ENCODE measurements at places on chromosomes 11 and 22. TPM values are rescaled to one million over a fixed set of nuclear protein-coding genes. Genes with fewer than 3 reads are reported as not detected.
A peak's percentile ranks its signal among the peaks of the same experiment; 100 is the strongest.

DNA sequence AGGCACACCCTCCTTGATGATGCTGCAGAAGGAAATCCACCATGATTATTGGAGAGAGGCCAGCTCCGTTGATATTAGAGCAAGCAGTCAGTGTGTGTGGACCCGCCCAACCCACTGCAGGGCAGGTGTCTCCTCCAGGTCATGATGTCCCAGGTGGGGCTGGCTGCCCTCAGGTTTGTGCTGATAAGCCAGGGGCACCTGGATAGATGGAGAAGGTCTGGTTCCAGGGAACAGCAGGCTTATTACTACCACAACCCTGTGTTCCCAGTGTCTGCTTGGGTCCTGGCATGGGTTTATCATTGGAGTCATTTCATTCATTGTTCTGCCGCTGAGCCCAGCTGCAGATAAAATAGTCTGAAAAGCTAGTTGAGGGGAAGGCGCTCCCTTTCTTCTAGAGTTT, 181.1 kb upstream of the NECTIN1 start:
- no peak for DNase-seq

- DNase-seq: peak; percentile 93
Measured at GRCh38 chr11:71342951-71343827, 90.8 kb upstream of the SHANK2 start.

- no peak for DNase-seq
Measured at GRCh38 chr22:40685406-40685805, 6.1 kb downstream of the MCHR1 start.

GRCh38 chr11:60594998-60595642, 79.9 kb downstream of the MS4A13 start:
- peak; percentile 37 for DNase-seq

The HTATIP2 gene
- 52.5 TPM for total RNA-seq

- no peak for DNase-seq
Measured at GRCh38 chr22:47049078-47049624, 286.7 kb downstream of the TBC1D22A start.

DNA sequence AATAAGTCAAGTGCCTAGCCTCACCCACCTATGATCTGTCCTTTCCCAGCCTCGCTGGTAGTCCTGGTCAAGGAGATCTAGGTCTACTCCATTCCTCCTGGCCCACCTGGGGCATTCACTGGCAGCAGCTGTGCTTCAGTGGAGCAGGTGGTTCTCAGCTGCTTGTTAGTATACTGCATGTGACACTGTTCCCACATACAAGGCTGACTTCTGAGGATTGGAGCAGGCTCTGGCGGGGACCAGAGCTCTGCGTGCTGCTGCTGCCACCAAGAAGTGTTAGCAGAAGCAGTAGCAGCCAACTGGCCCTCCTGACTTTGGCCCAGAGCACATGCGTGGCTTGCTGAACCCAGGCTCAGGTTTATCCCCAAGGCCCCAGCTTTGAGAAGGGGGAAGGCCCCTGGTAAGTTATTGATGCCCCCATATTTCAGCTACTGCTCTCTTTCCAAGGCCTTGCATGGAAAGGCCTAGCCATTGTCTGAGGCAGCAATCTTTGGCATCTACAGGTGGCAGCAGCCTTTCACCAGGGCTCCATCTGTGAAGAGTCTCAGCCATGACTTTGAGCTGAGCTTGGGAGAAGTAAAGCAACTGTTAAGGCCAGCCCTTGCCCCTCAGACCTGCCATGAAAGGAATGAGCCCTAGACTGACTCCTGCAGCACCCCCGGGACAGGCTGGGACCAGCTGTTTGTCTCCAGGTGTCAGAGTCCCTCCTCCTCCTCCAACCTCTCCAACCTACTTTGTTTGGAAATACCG, 26.5 kb downstream of the ARHGAP1 start:
- DNase-seq: peak; percentile 57

- no peak for DNase-seq
Measured at GRCh38 chr11:91981995-91982394, 242.6 kb upstream of the FAT3 start.

DNA sequence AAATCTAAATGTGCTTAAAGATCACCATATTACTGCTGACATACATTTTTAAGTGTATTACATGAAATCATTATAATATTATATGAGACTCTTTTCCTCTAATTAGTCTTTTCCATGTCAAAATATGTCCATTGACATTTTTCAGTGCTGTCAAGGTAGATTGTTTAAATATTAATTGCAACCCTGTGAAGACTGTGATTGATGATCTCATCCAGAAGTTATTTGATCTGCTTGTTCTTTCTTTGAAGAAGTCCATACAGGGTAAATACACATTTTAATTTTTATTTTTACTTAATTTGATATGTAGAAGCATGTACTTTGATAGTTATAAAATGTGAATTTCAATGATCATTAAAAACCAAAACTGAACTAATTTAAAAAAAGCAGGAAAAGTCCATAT, 38.4 kb downstream of the DYNC2H1 start:
- no peak for DNase-seq

DNA sequence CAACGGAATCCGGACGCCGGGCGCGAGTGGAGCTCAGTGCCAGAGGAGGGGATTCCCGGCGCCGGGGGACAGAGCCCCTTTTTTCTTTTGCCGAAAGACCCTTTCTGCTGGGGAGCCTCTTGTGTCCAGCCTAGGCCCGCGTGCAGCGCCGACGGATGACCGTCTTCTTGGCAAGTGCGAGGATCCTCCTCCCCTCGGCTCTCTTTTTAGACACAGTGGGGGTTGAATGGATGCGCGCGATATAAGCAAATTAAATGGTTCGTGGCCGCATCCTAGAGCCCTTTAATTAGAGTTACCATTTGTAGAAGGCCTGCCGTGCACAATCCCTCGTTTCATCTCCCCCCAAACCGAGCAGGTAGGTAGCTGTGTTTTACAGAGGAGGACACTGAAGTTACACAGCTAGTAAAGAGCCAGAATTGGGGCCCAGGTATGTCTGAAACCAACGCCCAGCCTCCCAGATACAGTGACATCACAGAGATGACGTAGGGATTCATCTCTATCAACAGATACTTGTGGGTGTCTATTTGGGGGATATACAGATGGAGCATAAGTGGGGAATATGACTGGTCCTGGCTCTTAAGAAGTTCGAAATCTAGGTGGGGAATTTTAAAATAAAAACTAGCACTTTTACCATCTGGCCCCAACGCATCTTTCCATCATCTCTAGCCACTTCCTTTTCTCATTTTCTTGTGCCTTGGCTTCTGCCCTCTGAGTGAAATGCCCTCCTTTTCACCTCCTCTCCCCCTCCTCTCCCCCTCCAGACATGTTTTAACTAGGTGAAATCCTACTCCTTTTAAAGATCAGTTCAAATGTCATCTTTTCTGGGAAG, 875 bp downstream of the TCP11L1 start:
- no peak for DNase-seq

GRCh38 chr22:35043252-35043933, 22.6 kb upstream of the ISX start:
- DNase-seq: peak; percentile 67

GRCh38 chr11:859394-860131, 16.9 kb downstream of the TSPAN4 start:
- DNase-seq: no peak

The SMIM38 gene
- total RNA-seq: 0.11 TPM

- no peak for DNase-seq
Measured at GRCh38 chr11:113567097-113567496, 91.9 kb upstream of the DRD2 start.

The CASP1 gene
- not detected for total RNA-seq

The OR52I1 gene
- not detected for total RNA-seq

- DNase-seq: no peak
Measured at GRCh38 chr11:34680206-34680605, 59.3 kb downstream of the EHF start.

The PHLDA2 gene
- 2.6 TPM for total RNA-seq

GRCh38 chr11:108496643-108497256, 1.4 kb downstream of the POGLUT3 start:
- DNase-seq: no peak

DNA sequence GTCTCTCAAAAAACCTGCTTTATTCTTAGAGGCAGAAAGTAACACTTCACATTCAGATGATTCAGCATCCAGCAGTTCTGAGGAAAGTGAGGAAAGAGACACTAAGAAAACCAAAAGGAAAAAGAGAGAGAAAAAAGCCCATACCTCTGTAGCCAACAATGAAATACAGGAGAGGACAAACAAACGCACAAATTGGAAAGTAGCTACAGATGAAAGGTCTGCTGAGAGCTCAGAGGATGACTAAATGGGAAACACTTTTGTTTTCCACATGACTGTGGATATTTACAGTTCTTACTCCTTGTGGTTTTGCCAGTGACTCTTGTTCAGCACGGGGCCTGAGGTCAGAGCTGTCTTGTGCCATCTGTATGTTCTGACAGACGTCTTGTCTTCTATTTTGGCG, 3.8 kb downstream of the TIMM8B start:
- no peak for DNase-seq

- DNase-seq: no peak
Measured at GRCh38 chr11:75689863-75690609, 21.2 kb upstream of the MAP6 start.

DNA sequence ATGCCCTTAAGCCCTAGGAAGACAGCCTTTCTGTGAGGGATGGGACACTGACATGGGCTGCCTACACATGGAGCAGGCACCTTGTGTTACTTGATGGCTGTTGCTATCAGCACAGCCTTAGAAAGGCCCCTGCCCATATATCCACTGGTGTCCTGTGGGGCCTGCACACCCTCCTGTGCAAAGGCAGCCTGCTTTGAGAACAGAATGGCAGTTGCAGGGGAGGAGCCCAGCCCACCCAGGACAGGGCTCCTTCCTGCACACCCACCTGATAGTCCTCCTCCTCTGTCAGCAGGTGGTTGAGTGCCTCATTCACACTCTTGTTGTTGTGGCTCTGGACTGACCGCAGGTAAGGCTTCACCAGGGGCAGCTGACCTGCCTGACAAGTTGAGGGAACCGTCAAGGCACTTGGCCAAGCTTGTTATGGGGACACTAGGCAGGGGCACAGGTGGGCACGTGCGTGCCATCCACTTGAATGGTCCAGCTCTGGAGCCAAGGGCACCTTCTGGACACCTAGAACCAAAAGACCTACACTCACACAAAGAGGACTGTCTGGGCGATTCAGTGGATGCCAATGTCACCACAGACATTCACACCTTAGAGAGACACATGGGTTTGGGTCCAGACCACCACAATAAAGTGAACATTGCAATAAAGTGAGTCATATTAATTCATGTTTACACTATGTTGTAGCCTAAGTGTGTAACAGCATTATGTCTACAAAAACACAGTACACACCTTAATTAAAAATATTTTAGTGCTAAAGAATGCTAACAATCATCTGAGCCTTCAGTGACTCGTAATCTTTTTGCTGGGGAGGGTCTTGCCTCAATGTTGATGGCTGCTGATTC, 9.4 kb upstream of the SLC25A1 start:
- DNase-seq: no peak

DNA sequence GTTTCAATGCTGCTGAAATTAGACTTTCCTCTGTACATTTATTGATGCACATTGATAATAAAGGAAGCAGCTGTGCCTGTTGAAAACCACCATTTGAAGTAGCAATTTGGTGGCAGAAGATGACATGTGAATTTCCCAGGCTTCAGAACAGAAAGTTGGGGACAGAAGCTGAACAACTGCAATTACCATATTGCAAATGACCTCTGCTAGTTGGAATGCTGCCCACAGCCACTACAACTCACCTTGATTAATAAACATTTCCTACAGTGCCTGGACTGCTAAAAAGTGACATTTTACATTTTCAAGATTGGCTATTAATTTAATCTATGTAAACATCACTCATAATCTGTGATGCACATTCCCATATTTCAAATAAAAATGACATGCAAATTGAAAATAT, 208.6 kb downstream of the LUZP2 start:
- DNase-seq: no peak

DNA sequence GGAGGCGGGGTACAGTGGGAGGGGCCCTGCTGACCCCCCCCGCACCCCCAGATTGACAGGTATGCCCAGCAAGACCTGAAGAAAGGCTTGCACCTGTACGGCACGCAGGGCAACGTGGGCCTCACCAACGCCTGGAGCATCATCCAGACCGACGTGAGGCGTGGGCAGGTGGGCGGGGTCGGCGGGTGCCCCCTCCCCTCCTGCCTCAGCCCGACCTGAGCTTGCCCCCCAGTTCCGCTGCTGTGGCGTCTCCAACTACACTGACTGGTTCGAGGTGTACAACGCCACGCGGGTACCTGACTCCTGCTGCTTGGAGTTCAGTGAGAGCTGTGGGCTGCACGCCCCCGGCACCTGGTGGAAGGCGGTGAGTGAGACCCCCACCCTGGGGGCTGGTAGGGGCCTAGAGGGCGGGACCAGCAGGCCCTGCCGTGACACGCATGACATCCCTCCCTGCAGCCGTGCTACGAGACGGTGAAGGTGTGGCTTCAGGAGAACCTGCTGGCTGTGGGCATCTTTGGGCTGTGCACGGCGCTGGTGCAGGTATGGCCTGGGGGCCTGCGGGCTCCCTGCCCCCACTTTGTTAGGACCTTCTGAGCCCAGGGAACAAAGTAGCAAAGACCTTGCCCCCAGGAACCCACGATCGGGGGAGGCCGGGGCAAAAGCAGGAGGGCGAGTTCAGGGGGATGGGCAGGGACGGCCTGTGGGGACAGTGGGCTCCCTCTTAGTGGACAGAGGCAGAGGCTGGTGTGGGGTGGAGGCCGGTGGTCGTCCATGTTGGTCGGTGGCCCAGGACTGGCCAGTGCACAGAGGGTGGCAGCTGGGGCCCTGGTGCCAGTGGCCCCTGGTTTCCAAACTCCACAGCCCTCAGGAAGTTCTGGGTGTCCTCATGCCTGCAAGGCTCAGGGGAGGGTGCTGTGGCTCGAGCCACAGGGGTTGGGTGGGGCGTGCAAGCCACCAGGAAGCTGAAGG, 23.1 kb downstream of the TSPAN4 start:
- no peak for DNase-seq

The TESMIN gene
- 73.9 TPM for total RNA-seq

GRCh38 chr11:113504071-113504470, 28.9 kb upstream of the DRD2 start:
- no peak for DNase-seq

DNA sequence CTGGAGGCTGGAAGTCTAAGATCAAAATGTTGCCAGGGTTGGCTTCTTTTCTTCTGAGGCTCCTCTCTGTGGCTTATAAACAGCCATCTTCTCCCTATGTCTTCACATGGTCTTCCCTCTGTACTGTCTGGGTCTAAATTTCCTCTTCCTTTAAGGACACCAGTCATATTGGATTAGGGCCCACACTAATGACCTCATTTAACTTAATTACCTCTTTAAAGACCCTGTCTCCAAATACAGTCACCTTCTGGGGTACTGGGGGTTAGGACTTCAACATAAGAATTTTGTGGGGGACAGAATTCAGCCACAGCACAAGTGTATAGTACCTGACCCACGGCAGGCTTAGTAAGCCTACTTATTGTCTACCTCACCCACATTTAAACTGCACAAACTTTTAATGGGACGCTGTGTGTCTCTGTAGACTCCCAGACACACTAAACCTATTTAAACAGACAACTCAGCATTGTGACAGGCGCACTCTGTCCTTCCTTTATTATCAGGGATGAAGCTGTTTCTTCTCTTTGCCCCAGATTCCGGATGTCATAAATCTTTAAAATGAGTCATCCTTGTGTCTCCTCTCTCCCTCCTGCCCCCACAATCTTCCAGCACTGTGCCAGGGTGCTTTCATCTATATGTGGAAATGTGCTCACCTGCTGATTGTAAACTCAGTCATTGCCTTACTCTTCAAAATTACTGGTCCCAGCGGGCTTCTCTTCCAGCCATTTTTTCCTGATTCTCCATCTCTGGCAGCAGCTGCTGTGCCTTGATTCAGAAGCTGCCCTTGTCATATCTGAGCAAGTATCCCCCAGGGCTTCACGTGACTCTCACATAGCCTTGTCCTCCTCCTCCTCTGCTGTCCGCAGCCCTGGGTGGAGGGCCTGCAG, 5.4 kb upstream of the MAPK8IP1 start:
- no peak for DNase-seq

All from endodermal cell (in vitro differentiated cells).